ENCODE measurements at places on chromosomes 7 and 10. TPM values are rescaled to one million over a fixed set of nuclear protein-coding genes. Genes with fewer than 3 reads are reported as not detected.

DNA sequence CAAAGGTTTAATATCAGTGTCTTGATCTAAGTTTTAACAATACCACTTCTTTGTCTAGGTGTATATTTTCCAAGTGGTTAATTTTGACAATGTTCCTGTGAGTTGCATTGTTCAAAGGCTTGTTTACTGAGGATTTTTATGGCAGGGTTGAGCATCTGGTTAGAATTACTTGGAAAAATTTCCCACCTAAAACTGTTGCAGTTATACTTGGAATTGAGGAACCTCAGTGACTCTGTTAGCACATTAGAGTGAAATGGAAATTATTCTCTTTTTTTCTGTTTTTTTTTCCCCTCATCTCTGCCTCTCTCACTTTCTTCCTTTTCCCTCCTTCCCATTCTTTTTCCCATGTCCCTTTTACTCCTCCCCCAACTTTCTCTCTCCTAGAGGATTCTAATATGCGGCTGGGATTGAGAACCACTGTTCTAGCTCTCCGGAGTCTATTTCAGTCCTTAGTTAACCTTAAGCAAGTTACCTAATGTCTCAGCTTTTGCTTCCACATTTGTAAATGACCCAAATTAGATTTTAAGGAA is 107.0 kb downstream of the PODXL start:
- no peak overlapping the region for H3K4me3 ChIP-seq
- no peak for DNase-seq
- H3K4me1 ChIP-seq = no peaks in the 10 kb centered on the region
- H3K36me3 ChIP-seq = peaks cover 14% of the 10 kb centered on the region
- H3K27ac ChIP-seq = no peak overlapping the region
- no peaks in the 10 kb centered on the region for H3K27me3 ChIP-seq

- H3K4me3 ChIP-seq = no peak overlapping the region
- no peak overlapping the region for H3K27ac ChIP-seq
- no peak for DNase-seq
- H3K4me1 ChIP-seq = peaks cover 6% of the 10 kb centered on the region
These were observed 1.0 kb downstream of the SORCS3 start for GRCh38 chr10:104641937-104642657.

The MRM2 gene
- total RNA-seq = 27.6 TPM

The SEMA3C gene
- total RNA-seq = not detected

The C1QL3 gene
- not detected for total RNA-seq

DNA sequence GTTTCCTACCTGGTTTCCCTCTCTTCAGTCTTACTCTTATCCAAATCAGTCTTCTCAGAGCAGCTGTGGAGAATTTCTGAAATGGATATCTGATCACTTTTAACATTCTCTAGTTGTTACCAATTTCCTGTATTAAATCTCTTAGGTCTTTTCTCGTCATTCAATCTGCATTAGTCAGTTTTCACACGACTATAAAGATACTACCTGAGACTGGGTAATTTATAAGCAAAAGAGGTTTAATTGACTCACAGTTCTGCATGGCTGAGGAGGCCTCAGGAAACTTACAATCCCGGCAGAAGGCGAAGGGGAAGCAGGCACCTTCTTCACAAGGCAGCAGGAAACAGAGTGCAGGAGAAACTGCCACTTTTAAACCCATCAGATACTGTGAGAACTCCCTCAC is 444.8 kb downstream of the GATA3 start:
- H3K4me3 ChIP-seq = no peak overlapping the region
- no peak overlapping the region for H3K27ac ChIP-seq

DNA sequence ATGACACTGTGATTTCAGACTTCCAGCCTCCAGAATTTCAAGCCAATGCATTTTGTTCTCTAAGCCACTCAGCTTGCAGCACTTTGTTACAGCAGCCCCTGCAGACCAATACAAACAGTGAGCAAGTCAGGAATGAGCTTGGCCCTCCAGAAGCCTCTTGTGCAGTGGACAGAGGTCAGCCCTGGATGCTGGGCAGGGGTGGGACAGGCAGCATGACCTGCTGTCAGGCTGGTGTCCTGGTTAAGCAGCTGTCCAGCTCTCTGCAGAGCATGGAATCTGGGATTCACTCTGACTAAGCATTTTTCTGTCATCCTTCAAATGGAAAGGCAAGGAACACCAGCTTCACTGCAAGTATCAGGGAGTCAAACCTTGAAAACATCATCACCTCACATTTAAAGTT is 85.5 kb upstream of the GDF10 start:
- DNase-seq = no peak
- peaks cover 1% of the 10 kb centered on the region for H3K36me3 ChIP-seq
- no peak overlapping the region for H3K4me3 ChIP-seq
- H3K27ac ChIP-seq = no peak overlapping the region
- H3K4me1 ChIP-seq = peaks cover 10% of the 10 kb centered on the region

The BBS9 gene
- 9.8 TPM for total RNA-seq

DNA sequence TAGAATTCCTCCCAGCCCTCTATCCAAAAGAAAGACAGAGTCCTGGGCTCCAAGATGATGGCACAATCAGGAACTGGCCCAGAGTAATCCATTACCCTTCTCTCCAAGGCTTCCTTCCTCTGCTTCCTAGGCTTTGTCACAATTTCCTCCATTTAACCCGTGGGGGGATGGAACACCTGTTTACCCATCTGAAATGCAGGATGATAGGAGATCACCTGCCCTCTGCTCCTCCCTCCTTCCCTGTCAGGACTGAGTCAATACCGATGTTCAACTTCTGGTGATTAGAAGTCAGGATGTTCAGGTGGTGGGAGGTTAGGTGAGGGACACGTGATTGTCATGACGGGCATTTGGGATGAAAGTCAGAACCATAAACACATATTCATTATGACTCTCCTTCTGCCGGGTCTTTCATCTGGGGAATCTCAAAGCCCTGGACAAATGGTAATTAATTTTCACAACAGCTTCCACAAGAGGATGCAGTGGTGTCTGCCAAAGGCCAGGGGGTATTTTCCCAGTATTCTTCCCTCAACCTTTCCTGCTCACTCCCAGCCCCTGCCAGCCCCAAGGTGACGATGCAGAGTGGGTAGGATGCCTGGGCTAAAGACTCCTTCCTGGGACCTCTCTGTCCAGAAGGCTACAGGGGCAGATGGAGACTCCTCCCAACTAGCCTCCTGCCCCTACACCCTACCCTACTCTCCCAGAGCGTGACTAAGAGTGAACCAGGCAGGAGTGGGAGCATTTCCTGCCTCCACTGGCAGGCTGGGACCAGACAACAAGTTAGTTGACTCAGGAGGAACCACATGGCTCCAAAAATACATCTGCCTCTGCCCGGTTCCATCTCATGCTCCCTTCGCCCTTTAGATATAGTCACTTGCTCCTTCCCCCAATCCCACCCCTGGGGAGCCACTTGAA is 27.9 kb downstream of the DUSP5 start:
- no peak for DNase-seq
- no peaks in the 10 kb centered on the region for H3K27me3 ChIP-seq
- H3K4me3 ChIP-seq = no peak overlapping the region
- H3K27ac ChIP-seq = no peak overlapping the region

GRCh38 chr7:15464667-15465121 is 97.1 kb downstream of the AGMO start:
- H3K4me3 ChIP-seq = no peak overlapping the region
- H3K36me3 ChIP-seq = no peaks in the 10 kb centered on the region
- no peak overlapping the region for H3K27ac ChIP-seq
- no peaks in the 10 kb centered on the region for H3K27me3 ChIP-seq
- no peaks in the 10 kb centered on the region for H3K4me1 ChIP-seq

- peaks cover 34% of the 10 kb centered on the region for H3K27me3 ChIP-seq
- H3K4me3 ChIP-seq = no peak overlapping the region
- no peaks in the 10 kb centered on the region for H3K4me1 ChIP-seq
- H3K27ac ChIP-seq = no peak overlapping the region
These were observed 102.7 kb downstream of the GRID1 start for GRCh38 chr10:86263907-86264306.

The SUGCT gene
- total RNA-seq = 0.61 TPM

The MYH16 gene
- not detected for total RNA-seq

The FGL2 gene
- 9.9 TPM for total RNA-seq

DNA sequence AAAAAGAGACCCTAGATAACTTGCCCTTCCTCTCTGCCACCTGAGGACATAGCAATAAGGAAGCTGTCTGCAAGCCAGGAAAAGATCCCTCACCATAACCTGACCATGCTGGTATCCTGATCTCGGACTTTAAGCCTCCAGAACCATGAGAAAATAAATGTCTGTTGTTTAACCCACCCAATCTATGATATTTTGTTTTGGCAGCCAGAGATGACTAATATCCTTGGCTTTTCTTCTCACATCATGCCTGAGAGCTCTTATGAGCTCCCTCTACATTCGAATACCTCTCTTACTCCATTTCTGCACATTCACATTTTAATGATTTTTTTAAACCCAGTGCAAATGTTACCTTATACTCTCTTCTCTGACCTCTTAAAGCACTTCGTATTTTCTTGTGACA is 214.0 kb upstream of the CHRM2 start:
- no peak overlapping the region for H3K27ac ChIP-seq
- no peak for DNase-seq
- no peaks in the 10 kb centered on the region for H3K36me3 ChIP-seq
- H3K4me3 ChIP-seq = no peak overlapping the region
- no peaks in the 10 kb centered on the region for H3K4me1 ChIP-seq
- no peaks in the 10 kb centered on the region for H3K27me3 ChIP-seq

DNA sequence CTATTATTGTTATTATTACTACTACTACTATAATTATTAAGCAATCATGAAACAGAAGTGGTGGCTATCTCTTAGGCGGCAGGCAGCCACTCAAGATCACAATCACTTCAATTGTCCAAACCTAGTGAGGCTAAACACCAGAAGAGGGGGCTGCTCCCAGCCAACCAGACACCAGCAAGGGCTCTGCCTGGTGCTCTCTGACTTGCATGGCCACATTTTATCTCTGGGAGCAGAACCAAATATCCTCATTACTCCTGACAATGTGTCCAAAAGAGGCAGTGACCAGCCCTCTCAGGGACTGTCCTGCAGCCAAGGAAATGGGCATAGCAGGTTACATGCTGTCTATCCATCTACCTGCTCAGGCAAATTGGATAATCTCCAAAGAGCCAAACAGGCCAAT is 187.4 kb upstream of the PDE1C start:
- H3K36me3 ChIP-seq = no peaks in the 10 kb centered on the region
- H3K4me1 ChIP-seq = no peaks in the 10 kb centered on the region
- no peak for DNase-seq
- no peaks in the 10 kb centered on the region for H3K27me3 ChIP-seq
- no peak overlapping the region for H3K4me3 ChIP-seq

DNA sequence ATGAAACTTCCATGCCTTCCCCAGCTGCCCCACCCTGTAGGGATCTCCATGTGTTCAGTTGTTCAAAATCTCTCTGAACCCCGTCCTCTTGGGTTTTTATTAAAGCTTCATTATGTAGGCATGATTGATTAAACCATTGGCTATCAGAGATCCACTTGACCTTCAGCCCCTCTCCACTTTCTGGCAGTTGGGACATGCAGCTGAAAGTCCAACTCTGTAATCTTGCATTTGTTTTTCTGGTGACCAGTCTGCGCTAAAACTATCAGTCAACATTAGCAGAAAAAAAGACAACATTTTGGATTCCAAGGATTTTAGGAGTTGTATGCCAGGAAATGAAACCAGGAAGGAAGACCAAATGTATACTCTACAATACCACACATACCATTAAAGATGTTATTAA is 1115.1 kb downstream of the XPNPEP1 start:
- H3K36me3 ChIP-seq = no peaks in the 10 kb centered on the region
- no peaks in the 10 kb centered on the region for H3K27me3 ChIP-seq
- no peak for DNase-seq

The TMEM178B gene
- total RNA-seq = 0.18 TPM

- no peak overlapping the region for H3K27ac ChIP-seq
- H3K4me1 ChIP-seq = no peaks in the 10 kb centered on the region
- DNase-seq = no peak
- H3K4me3 ChIP-seq = no peak overlapping the region
- H3K27me3 ChIP-seq = peaks cover 12% of the 10 kb centered on the region
- H3K36me3 ChIP-seq = no peaks in the 10 kb centered on the region
These were observed 108.4 kb downstream of the C10orf105 start for GRCh38 chr10:71611131-71611530.

GRCh38 chr7:30171766-30172447 is 37.1 kb downstream of the MTURN start:
- no peak overlapping the region for H3K4me3 ChIP-seq
- H3K27ac ChIP-seq = no peak overlapping the region
- no peaks in the 10 kb centered on the region for H3K4me1 ChIP-seq
- DNase-seq = no peak
